Endothelial cell of umbilical vein (primary cell): ENCODE measurements at places on chromosomes 1 and 21. TPM values are rescaled to one million over a fixed set of nuclear protein-coding genes. Genes with fewer than 3 reads are reported as not detected.

Gene ERMAP
- 7.8 and 7.9 TPM in 2 replicates for total RNA-seq

Gene SPRR2D
- total RNA-seq = not detected in 2 replicates

Gene AMY1B
- total RNA-seq = not detected in 2 replicates

DNA sequence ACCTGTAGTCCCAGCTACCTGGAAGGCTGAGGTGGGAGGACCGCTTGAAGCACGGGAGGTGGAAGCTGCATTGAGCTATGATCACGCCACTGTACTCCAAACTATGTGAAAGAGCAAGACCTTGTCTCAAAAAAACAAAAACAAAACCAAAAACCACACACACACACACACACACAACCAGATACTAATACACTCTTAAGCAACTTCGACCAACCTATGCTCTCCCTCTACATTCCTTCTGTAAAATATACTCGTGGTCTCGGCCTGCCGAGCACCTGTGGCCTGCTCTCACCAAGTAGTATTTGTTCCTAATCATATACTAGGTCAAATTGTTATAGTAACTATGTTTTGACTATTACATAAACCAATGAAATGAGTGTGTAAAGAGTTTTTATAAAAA, 13.5 kb upstream of the SYT2 start:
- no peak overlapping the region for H3K4me3 ChIP-seq
- DNase-seq = no peak
- peaks cover 10% of the 10 kb centered on the region for H3K36me3 ChIP-seq
- H3K27ac ChIP-seq = no peak overlapping the region

DNA sequence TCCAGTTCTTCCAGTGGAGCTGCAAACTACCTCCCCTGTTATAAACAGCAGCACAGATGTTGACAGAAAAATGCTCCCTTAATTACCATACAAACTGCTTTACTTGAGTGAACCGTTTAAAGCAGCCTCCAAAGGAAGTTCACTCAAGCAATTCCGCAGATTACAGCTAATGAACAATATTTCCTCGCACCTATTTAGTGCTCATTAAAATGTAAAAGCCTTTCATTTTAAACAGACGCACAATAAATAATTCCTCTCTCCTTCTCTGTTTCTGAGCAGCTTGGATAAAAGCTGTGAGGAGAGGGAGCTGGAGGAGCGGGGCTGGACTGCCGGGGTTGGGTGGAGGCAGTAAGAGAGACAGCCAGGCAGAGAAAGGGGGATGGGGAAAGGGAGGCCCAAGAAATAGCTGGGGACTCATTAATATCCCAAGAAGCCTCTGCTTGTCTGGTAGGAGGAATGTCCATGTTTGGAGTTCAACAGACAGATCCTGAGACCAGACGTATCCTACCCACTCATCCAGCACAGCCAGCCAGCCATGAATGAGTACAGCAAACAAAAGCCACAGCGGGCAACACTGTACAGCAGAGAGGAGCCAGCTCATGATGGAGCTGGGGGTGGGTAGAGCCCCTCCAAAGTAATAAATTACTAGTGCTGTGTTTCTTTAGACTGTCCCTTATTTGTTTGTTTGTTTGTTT, 227.7 kb downstream of the GPATCH2 start:
- H3K27ac ChIP-seq = no peak overlapping the region
- H3K4me1 ChIP-seq = no peaks in the 10 kb centered on the region
- H3K4me3 ChIP-seq = no peak overlapping the region
- no peaks in the 10 kb centered on the region for H3K27me3 ChIP-seq

DNA sequence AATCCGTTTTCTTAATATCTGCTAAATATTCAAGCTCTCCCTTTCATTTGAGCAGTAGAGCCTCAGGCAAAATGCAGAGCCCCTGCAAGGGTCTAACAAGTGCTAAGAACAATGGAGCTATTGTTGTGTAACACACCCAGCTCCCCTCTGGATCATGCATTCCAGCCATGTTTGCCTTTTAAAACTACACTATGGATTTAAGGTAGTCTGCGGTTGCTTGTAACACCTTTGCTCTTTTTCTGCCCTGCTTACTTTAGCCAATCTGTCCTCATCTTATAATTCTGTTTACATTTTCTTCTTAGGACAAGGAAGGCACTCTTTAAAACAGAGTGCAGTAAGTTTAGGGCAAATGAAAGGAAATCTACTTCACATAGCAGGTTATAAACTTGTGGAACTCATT, 60.0 kb upstream of the C1orf105 start:
- H3K4me1 ChIP-seq = peaks cover 48% of the 10 kb centered on the region
- H3K27me3 ChIP-seq = no peaks in the 10 kb centered on the region
- no peak overlapping the region for H3K4me3 ChIP-seq

GRCh38 chr1:218585511-218586184, 240.5 kb downstream of the TGFB2 start:
- no peaks in the 10 kb centered on the region for H3K27me3 ChIP-seq
- no peak overlapping the region for H3K4me3 ChIP-seq
- H3K36me3 ChIP-seq = no peaks in the 10 kb centered on the region
- H3K27ac ChIP-seq = peak overlapping the region; percentile 77
- H3K4me1 ChIP-seq = peaks cover 14% of the 10 kb centered on the region

GRCh38 chr1:61078618-61079295, 3.6 kb upstream of the NFIA start:
- peaks cover 41% of the 10 kb centered on the region for H3K4me1 ChIP-seq
- H3K27ac ChIP-seq = peak overlapping the region; percentile 43
- peak overlapping the region; percentile 41 for H3K4me3 ChIP-seq
- peak; percentile 54 for DNase-seq
- no peaks in the 10 kb centered on the region for H3K36me3 ChIP-seq

DNA sequence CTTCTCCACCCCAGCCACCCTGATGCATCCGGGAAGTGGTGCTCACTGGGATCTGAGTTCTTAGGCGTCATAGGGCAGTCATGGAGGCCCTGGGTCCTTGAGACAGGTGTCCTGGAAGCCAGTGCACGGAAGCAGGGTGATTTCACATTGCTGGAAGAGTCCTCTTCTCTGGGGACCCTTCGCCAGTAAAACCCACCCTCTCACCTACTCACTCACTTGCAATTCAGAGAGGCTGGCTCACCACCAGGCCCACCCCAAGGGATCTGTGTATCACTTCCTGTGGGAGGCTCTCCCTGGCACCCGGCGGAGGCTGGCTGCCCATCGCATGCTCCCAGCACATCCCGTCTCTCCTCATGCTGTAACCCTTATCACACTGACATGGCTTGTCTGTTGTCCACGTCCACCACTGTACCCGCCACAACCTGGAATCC, 40.2 kb upstream of the EPS8L3 start:
- H3K27me3 ChIP-seq = peaks cover 2% of the 10 kb centered on the region
- H3K27ac ChIP-seq = no peak overlapping the region
- no peaks in the 10 kb centered on the region for H3K4me1 ChIP-seq
- H3K36me3 ChIP-seq = no peaks in the 10 kb centered on the region
- DNase-seq = no peak

GRCh38 chr1:206829282-206829681, 36.1 kb upstream of the IL20 start:
- H3K4me1 ChIP-seq = peaks cover 3% of the 10 kb centered on the region
- H3K27ac ChIP-seq = no peak overlapping the region
- no peaks in the 10 kb centered on the region for H3K36me3 ChIP-seq
- no peak overlapping the region for H3K4me3 ChIP-seq

DNA sequence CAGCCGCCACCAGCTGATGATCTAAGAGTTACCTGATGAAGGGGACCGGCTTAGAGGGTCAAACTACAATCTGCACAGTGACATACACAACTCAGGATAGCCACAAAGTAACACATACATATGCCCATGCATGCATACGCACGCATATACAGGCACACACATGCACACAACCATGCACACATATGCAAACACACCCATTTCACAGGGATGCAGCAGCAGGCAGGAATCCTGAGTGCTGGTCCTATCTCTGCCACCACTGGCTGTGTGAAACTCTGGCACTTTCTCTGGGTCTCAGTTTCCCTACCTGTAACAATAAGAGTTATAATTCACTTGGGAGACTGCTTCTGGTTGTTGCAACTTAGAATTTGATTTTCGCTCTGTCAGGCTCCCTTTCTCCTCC, 520.2 kb downstream of the PTPRU start:
- H3K27me3 ChIP-seq = no peaks in the 10 kb centered on the region
- no peak overlapping the region for H3K27ac ChIP-seq
- no peak for DNase-seq
- H3K4me1 ChIP-seq = no peaks in the 10 kb centered on the region

- H3K4me1 ChIP-seq = peaks cover 18% of the 10 kb centered on the region
- DNase-seq = peak; percentile 91
- peak within 1 kb of the TSS; percentile 42 for H3K27ac ChIP-seq
- no peaks in the 10 kb centered on the region for H3K27me3 ChIP-seq
- H3K36me3 ChIP-seq = peaks cover 9% of the 10 kb centered on the region
- H3K4me3 ChIP-seq = peak within 1 kb of the TSS; percentile 80
Observed at GRCh38 chr1:109493805-109494539, at the start of gene CYB561D1. TSS of gene CYB561D1 (plus strand) at chr1:109494094. CDS start at chr1:109494140, 46 bp downstream.

- H3K4me3 ChIP-seq = no peak overlapping the region
- H3K4me1 ChIP-seq = no peaks in the 10 kb centered on the region
- no peaks in the 10 kb centered on the region for H3K27me3 ChIP-seq
- no peak for DNase-seq
- H3K27ac ChIP-seq = no peak overlapping the region
- H3K36me3 ChIP-seq = peaks cover 4% of the 10 kb centered on the region
Observed at GRCh38 chr1:54377040-54377691, 29.0 kb downstream of the SSBP3 start.

DNA sequence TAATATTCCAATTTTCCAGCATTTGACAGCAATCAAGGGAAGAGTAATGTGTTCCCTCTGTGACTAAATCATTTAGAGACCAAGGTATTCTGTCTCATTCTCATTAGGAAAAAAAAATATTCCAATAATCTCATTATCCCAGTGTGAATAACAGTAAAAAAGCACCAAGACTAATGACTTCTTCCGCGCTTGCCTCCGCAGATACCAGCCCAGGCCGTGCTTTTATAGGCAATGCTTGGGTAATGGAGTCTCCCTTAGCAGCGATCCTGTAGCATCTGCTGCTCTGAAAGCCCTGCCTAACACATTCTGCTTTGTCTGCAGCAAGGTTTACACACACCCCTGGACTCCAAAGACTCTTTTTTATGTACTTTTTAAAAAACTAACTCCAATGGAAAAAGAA, 470.0 kb upstream of the CAMK1G start:
- H3K4me1 ChIP-seq = no peaks in the 10 kb centered on the region
- H3K4me3 ChIP-seq = no peak overlapping the region
- no peaks in the 10 kb centered on the region for H3K27me3 ChIP-seq

DNA sequence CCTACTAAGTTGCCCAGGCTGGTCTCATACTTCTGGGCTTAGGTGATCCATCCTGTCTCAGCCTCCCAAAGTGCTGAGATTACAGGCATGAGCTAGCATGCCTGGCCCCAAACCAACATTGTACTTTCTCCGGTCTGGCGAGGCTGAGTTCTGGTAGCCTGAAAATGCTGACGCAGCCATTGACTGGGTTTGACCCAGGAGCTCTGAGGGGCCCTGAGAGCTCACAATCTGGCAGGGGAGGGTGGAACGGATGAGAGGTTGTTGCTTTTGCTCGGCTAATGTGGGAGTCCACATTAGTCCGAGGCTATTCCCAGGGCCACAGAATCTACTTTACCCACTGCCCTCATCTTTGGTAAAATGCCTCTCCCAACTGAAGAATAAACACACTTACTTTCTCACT, 35.1 kb upstream of the PARP1 start:
- no peak overlapping the region for H3K27ac ChIP-seq
- no peaks in the 10 kb centered on the region for H3K27me3 ChIP-seq
- no peak overlapping the region for H3K4me3 ChIP-seq
- no peaks in the 10 kb centered on the region for H3K36me3 ChIP-seq
- H3K4me1 ChIP-seq = no peaks in the 10 kb centered on the region
- DNase-seq = no peak

GRCh38 chr1:160855181-160855981, 7.3 kb downstream of the CD244 start:
- no peaks in the 10 kb centered on the region for H3K36me3 ChIP-seq
- no peak overlapping the region for H3K4me3 ChIP-seq
- no peaks in the 10 kb centered on the region for H3K27me3 ChIP-seq
- no peaks in the 10 kb centered on the region for H3K4me1 ChIP-seq
- H3K27ac ChIP-seq = no peak overlapping the region

DNA sequence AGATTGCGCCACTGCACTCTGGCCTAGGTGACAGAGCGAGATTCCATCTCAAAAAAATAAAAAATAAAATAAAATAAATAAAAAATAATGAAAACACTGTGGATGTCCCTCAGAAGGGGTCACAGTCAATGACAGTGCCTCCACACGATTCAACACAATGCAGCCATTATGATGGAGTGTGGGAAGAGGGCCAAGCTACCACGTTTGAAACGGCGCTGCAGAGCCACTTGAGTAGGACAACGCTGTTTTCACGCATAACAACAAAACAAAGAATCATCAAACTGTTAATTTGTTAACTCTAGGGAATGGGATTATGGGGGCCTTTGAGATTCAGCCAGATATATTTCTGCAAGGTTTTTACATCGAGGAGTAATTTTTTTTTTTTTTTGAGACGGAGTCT, 36.5 kb downstream of the NKAIN1 start:
- no peaks in the 10 kb centered on the region for H3K4me1 ChIP-seq
- H3K27me3 ChIP-seq = peaks cover 2% of the 10 kb centered on the region
- DNase-seq = no peak

- peak overlapping the region; percentile 69 for H3K27ac ChIP-seq
- H3K27me3 ChIP-seq = no peaks in the 10 kb centered on the region
- DNase-seq = no peak
- peaks cover 15% of the 10 kb centered on the region for H3K4me1 ChIP-seq
Observed at GRCh38 chr1:154272999-154273563, 652 bp downstream of the HAX1 start.

- H3K27me3 ChIP-seq = no peaks in the 10 kb centered on the region
- peaks cover 3% of the 10 kb centered on the region for H3K4me1 ChIP-seq
- DNase-seq = no peak
- no peak overlapping the region for H3K4me3 ChIP-seq
Observed at GRCh38 chr1:75969550-75969949, 37.3 kb upstream of the ASB17 start.

- no peak for DNase-seq
- H3K36me3 ChIP-seq = no peaks in the 10 kb centered on the region
- H3K27ac ChIP-seq = no peak overlapping the region
- peaks cover 3% of the 10 kb centered on the region for H3K4me1 ChIP-seq
Observed at GRCh38 chr1:80056179-80056578, 1049.6 kb upstream of the ADGRL4 start.

GRCh38 chr21:39182016-39182415, 1.2 kb downstream of the PSMG1 start:
- H3K27ac ChIP-seq = no peak overlapping the region
- peaks cover 18% of the 10 kb centered on the region for H3K4me1 ChIP-seq
- no peaks in the 10 kb centered on the region for H3K27me3 ChIP-seq
- H3K36me3 ChIP-seq = peaks cover 2% of the 10 kb centered on the region
- H3K4me3 ChIP-seq = peak overlapping the region; percentile 75
